Urinary bladder (tissue), 4 donors: ENCODE measurements at places on chromosomes 7 and 10.

DNA sequence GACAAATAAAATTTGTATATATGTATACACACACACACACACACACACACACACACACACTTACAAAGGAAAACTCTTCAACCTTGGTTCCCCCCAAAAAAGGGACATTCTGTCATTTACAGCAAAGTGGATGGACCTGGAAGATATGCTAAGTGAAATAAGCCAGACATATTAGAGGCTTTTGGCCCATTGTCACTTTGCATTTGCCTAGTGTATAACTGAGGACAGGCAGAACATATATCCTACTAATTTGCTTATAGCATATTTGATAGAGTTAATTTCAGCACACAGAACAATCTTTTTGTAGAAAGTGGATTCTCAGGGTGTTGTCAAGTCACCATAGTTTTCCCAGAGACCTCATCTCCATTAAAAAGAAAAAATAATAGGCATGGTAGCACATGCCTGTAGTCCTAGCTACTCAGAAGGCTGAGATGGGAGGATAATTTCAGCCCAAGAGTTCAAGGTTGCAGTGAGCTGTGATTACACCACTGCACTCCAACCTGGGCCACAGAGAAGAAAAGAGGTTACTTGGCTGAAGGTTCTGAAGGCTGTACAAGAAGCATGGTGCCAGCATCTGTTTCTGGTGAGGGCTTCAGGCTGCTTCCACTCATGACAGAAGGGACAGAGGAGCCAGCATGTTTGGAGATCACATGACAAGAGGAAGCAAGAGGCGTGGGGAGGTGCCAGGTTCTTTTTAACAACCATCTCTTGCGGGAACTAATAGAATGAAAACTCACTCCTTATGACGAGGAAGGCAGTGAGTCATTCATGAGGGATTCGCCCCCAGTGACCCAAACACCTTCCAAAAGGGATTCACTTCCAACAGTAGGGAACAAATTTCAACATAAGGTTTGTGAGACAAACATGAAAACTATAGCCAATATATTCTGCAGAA lies 135.6 kb downstream of the TMEM168 start:
- no peak for DNase-seq

- no peak for DNase-seq
These were observed 77.0 kb downstream of the PFKFB3 start for GRCh38 chr10:6279540-6280267.

- no peak for DNase-seq
These were observed 314.6 kb downstream of the C7orf25 start for GRCh38 chr7:42597300-42597699.

DNA sequence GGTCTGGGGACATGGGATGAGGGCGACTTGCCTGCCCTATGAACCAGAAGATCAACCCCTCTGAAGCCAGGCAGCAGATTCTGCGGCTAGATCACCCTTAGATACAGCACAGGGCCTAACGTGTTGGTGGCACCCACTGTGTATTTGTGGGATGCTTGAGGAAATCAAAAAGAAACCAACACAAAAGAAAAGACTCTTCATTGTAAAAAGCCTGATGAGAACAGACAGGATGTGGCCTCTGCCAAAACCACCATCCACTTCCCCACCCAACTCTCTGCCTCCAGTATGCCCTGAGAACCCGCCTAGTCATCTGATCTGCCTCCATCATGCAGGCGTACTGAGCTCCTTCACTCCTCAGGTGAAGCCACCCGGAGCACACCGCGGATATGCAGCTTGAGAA lies 97.2 kb upstream of the INSYN2A start:
- DNase-seq: no peak

DNA sequence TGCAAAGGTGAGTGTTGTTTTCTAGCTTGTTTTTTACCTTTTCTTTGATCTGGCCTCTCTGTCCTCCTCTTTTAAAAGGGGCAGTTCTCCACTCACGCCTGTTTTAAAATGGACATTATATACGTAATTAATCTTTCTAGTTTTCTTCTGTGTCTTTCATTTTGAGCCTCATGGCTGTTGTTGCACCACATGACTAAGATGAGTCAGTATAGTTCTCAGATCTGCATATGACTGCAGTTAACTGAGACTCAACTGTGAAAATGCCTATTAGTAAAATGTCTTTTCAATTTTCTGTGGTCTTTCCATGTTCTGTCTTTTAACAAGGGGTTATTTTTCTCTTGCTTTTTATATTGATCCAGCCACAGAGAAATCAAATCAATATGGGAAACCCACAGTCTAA lies 296.1 kb downstream of the CDK14 start:
- DNase-seq: no peak
